ENCODE measurements at places on chromosomes 3 and 15.

- DNase-seq: no peak
Measured at GRCh38 chr15:66682865-66683264, 19.2 kb upstream of the SMAD6 start.

GRCh38 chr15:44584162-44584749 is 47.3 kb downstream of the EIF3J start:
- DNase-seq: peak; percentile 53

GRCh38 chr3:23389686-23390085 is 186.6 kb downstream of the UBE2E2 start:
- no peak for DNase-seq

DNA sequence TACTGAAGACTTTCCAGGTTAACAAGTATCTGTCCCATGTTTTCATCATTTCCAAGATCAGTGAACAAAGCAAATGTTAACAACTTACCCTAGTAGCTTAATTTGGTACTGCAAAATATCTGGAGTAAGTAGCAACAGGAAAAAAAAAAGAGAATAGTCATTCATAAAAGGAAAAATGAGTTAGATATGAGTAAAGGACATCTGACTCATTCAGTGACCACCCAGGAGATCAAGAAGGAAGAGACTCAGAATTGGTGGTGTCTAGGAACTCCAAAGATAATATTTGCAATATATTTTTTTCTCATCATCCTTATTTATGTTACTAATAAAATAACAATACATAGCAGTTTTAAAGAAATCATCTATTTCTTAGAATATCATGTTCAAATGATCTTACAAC is 253.8 kb upstream of the COL8A1 start:
- no peak for DNase-seq

DNA sequence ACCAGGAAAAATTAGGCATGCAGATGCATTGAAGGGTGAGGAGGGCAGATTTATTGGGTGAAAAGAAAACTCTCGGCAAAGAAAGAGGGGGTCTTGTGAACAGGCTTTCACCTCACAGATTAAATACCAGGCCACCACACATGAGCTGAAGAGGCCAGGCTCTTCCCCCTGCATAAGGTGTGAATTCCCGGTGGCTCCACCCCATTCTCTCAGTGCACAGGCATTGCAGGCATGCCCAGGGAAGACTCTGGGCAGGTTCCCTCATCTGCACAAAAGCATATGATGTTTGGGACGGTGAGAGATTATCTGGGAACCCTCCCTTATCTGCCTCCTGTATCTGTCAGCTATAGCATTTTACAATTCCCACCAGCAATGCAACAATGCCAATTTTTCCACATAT is 7.2 kb upstream of the SLC35G2 start:
- no peak for DNase-seq

GRCh38 chr15:82968066-82968465 is 15.5 kb upstream of the HOMER2 start:
- DNase-seq: no peak

DNA sequence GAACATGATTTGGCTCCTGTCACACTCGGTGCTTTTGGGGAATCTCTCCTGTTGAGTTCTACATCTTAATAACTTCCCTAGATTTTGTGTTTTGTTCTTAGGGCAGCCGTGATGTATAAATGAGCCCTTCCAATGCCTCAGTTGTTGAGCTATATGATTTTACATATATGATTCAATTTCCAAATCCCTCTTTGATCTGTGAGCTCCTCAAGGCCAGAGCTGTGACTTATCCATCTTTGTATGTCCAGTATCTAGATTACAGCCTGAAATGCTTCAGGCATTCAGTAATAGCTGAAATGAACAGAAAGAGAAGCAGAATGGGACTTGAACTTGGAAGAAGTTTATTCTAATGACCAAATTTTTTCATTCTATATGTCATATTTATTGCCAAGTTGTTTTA is 26.6 kb downstream of the CGGBP1 start:
- DNase-seq: no peak

DNA sequence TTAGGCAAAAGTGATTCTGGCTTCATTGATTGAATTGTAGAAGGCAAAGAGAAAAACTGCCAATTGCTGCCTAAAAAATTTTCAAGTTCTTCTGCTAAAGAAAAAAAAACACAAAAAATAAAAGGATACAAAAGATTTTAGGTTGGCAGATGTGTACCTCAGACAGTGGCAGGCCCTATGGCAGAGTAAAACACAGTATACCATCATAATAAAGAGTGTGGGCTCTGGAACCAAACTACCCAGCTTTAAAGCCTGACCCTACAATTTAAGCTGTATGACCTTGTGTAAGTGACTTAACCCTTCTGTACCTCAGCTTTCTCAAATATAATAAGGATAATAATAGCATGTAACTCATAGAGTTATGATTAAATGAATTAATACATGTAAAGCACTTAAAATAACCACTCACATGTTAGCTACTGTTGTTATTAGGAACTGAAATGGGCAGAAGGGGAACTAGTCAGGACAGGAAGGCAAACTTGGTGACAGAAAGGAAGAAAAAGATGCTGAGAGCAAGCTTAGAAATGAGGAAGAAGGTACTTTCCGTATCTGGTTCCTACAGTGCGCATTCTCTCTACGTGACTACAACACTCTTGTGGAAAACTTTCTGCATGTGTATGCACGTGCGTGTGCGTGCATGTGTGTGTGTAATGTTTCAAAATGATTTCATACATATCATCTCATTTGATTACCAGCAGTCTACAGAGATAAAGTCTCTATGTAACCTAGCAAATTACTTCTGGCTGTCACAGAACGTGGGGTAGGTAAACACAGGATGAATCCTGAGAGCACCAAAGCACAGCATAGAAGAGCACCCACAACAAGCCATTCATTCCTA is 13.6 kb upstream of the GATM start:
- no peak for DNase-seq

GRCh38 chr3:194189243-194189791 is 53.4 kb downstream of the HES1 start:
- DNase-seq: no peak

- no peak for DNase-seq
Measured at GRCh38 chr3:170003881-170004356, 33.9 kb upstream of the GPR160 start.

DNA sequence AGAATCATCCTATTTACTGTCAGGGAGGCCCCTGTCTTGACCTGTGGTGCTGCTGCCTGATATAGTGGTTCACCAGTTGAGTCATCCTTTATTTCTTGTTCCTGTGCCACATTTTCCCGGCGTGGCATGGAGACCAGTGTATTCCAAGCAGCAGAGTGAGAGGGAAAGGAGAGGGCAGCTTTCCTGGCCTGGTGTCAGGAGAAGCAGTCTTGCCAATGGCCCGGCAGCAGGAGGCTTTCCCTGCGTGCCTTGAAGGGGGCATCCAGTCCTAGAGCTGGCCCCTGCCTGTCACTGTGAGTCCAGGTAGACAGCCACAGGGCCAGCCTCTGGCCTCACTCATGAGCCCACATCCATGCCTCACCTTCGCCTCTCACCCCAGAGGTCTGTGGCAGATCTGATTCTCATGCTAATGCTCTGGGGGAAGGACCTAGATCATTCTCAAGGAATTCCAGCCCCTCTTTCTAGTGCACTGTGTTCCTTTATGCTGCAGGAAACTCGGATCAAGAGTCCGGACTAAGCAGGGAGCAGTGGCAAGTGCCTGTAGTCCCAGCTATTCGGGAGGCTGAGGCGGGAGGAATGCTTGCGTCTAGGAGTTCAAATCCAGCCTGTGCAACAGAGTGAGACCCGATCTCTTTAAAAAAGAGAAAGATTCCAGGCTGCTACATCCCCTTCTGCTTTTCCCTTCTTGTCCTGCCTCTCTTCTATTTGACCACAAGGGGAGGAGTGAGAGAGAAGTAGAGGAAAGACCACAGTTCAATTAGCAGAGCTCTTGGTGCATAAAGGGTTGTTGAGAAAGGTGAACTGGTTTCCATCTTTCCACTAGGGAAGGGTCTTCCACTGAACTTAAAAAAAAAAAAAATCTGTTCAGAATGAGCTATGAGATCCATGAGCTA is 66.8 kb upstream of the HACD2 start:
- DNase-seq: no peak

DNA sequence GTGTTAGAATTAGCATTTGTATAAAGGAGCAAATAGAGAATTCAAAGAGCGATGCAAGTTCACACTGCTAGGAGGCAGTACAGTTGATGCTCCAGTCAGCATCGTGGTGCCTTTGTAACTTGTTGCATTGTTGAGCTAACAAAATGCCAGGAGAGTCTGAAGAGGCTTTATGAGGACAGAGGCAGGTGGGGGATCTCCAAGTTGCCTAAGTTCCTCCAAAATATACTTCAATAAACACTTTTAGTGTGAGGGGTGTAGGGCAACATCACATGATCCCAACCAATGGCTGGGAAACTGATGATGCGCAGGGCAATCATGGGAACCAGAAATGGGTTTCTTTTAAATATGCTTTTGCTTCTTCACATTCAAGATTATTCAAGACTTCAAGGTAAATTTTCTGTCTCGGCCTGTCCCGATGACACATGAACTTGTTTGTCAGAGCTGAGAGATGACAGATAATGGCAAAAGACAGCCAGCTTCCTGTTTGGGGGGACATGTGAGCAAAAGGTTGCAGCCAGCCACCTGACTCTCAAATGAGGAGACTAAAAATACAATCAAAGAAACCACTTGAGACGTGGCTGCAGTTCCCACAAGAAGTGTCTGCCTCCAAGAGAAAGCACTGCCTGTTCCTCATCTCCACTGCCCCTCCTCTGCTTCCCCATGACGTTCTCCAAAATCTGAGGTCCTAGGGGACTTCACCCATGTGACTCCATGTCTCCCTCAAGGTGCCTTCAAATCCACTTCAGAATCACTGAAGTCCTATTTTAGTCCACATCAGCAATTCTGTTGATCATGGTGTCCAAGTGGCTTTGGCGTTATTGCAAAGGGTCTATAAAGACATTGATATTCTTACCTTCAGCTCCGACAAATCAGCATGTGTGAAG is 39.3 kb downstream of the KLHL6 start:
- peak; percentile 89 for DNase-seq

- no peak for DNase-seq
Measured at GRCh38 chr3:171354049-171354705, 106.0 kb downstream of the TNIK start.

DNA sequence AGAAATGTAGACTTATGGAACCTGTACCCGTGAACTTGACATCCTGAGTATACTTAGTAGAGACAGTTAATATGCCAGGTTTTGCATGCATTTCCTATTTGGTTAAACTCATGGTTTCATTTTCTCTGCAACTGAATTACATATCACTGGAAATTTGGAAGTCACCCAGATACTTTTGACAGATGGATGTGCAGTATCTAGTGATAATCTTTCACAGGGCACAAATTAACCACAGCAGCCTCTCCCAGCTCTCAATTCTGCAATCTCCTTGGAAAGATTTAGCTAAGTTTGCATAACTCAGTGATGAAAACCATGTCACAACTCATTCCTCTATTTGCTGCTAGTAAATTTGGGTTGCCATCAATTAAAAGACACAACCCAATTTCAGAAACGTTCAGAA is 162.3 kb upstream of the TPM1 start:
- no peak for DNase-seq

- peak; percentile 41 for DNase-seq
Measured at GRCh38 chr3:126373682-126374601, 16.7 kb upstream of the KLF15 start.

GRCh38 chr3:100062665-100063064 is 51.6 kb downstream of the FILIP1L start:
- no peak for DNase-seq

DNA sequence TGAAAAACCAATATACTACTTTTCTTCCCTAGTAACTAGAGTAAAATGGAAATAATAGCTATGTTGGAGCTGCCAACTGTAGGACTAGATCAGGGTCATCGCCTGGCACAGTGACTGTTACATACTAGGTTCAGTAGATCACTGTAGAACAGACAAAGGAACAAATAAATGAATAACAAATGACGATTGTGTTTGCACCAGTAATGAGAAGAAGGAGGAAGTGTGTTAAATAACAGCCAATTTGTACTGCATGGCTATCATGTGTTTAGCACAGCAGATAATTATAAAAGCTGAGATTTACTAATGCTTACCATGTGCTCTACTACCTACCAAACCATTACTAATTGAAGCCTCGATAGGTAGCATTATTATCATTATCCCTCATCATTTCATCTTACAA is 85.3 kb upstream of the FXR1 start:
- no peak for DNase-seq

GRCh38 chr15:74497584-74497983 is 36.6 kb upstream of the UBL7 start:
- DNase-seq: no peak

DNA sequence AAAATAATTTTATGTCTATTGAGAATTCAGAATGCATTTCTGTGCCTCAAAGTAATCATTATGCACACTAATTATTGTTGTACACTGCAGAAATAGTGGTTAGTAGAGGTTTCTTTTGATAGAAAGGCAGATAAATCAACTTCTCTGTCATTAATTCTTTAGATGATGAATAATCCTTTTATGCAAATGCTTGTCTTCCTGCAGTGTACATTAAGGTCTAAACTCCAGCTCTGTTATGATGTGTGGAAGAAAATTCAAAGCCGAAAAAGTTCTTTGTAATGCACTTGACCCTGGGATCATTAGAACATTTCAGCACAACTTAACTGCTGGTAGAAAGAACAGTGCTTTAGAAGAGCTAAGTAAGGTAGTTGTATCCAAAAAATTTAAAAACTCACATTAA is 353.0 kb downstream of the NLGN1 start:
- no peak for DNase-seq

GRCh38 chr15:25597571-25597970 is 158.7 kb upstream of the UBE3A start:
- no peak for DNase-seq

- no peak for DNase-seq
Measured at GRCh38 chr3:21042184-21042583, 708.8 kb downstream of the ZNF385D start.

DNA sequence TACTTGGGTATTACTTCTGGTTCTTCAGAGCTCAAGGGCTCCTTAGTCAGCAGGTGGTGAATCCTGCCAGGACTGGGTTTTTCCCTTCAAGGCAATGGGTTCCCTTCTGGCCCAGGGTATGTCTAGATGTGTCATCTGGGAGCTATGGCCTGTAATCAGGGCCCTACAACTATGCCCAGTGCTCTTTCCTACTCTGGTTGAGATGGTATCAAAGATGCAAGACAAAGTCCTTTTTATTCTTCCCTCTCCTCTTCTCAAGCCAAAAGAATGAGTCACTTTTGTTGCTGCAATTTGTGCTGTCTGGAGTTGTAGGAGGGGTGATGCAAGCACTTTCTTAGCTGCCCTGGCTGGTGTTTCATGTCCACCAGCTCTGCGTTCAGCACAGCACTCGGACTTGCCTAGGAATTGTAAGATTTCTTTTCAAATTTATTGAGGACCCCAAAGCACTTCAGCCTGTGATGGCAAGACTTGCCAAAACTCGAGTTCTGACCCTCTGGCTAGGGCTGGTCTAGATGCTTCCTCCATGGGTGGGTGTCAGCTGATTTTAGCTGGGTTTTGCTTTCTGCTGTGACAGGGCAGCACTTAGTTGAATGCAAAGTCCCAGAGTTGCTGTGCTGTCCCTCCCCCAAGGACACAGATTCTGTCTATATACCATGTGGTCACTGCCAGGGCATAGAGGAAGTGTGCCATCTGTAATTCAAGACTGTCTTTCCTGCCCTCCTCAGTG is 129.2 kb upstream of the CBLB start:
- DNase-seq: no peak

- peak; percentile 96 for DNase-seq
Measured at GRCh38 chr15:66369773-66370651, 13.5 kb upstream of the TIPIN start.
